ENCODE measurements at places on chromosomes 11 and 22. TPM values are rescaled to one million over a fixed set of nuclear protein-coding genes. Genes with fewer than 3 reads are reported as not detected.

The RAB3IL1 gene
- 0.72 TPM for total RNA-seq

The IGSF9B gene
- total RNA-seq: under 0.01 TPM

The OSM gene
- not detected for total RNA-seq

The SYT9 gene
- total RNA-seq: not detected

The OR8A1 gene
- total RNA-seq: not detected

The NPTXR gene
- 0.28 TPM for total RNA-seq

All from IMR-90 (cell line).